ENCODE measurements at places on chromosomes 5 and 9. TPM values are rescaled to one million over a fixed set of nuclear protein-coding genes. Genes with fewer than 3 reads are reported as not detected.

Gene FBP1
- not detected for total RNA-seq

Gene LNPEP
- total RNA-seq = 74.5 TPM

Gene TRIP13
- 8.1 TPM for total RNA-seq

Gene FRMD3
- total RNA-seq = 38.2 TPM

Gene SLC25A25
- 29.4 TPM for total RNA-seq

Gene ZFP2
- 10.3 TPM for total RNA-seq

Gene PITX1
- total RNA-seq = not detected

Gene APBA1
- 51.3 TPM for total RNA-seq

Gene HNRNPA0
- total RNA-seq = 40.1 TPM

Gene CDX1
- total RNA-seq = not detected

Gene KIF4B
- total RNA-seq = 0.63 TPM

Gene CA9
- not detected for total RNA-seq

Gene TMEM252
- not detected for total RNA-seq

Gene ZNF618
- 14.4 TPM for total RNA-seq

Gene RNF183
- not detected for total RNA-seq

Gene LMAN2
- total RNA-seq = 93.0 TPM

Gene GCNT4
- 0.94 TPM for total RNA-seq

Gene SLC25A2
- 0.63 TPM for total RNA-seq

Gene CER1
- 0.63 TPM for total RNA-seq

Gene PCDHGB2
- 21.9 TPM for total RNA-seq

Gene FOXD4L6
- 1.3 TPM for total RNA-seq

Gene FBXO4
- total RNA-seq = 16.0 TPM

Gene ATOX1
- total RNA-seq = 41.9 TPM

Gene DIRAS2
- total RNA-seq = 28.5 TPM

Gene NR4A3
- 13.5 TPM for total RNA-seq

Gene TAF11L5
- not detected for total RNA-seq

Gene TGFBI
- total RNA-seq = 2.8 TPM

Gene CMBL
- 3.4 TPM for total RNA-seq

Gene CMYA5
- 2.5 TPM for total RNA-seq

Gene NUP188
- total RNA-seq = 68.9 TPM

Gene CNTFR
- 23.8 TPM for total RNA-seq

Gene NUTM2F
- total RNA-seq = not detected

Gene OBP2B
- total RNA-seq = not detected

Gene SPATA31A3
- not detected for total RNA-seq

Gene DDX31
- 16.6 TPM for total RNA-seq

All from parietal lobe (tissue), 2 donors.